ENCODE measurements at places on chromosomes 7 and 10. TPM values are rescaled to one million over a fixed set of nuclear protein-coding genes. Genes with fewer than 3 reads are reported as not detected.
A peak's percentile ranks its signal among the peaks of the same experiment; 100 is the strongest.

C10orf67 gene
- polyA plus RNA-seq: 0.14 TPM

CFAP70 gene
- polyA plus RNA-seq: 0.13 TPM

GPR15LG gene
- polyA plus RNA-seq: not detected

GRCh38 chr7:133602291-133602690, 349.4 kb downstream of the EXOC4 start:
- DNase-seq: peak; percentile 69

DNA sequence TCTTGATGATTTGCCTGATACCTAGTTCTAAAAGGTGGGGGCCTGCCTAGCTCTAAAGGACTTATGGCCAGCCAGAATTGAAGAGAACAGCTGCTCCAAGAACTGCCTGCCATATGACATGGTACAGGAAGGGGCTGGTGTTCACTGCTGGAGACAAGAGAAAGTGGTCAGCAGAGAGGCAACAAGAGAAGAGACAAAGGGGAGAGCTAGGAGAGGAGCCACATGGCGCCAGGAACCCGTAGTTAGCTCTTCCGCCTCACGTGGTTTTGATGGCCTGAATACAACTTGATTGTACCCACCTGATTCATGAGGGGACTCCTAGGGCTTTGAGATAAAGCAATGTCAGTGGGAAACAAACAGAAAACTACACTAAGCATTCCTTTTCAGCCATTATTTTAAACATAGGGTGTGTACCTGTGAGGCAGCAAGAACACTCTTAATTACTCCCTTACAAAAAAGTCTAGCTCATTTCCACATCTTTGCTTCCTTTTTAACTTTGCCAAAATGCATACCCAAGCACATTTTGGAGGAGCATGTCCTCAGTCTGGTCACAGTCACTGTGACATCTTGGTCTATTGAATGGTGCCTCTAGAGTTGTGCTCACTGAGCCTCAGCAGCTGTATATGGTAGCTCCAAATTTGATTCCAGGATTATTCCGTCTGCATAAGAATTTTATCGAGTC, 71.6 kb downstream of the CCDC71L start:
- DNase-seq: no peak

- DNase-seq: peak; percentile 63
These were observed 193.8 kb upstream of the CCDC6 start for GRCh38 chr10:60099998-60100747.

DNA sequence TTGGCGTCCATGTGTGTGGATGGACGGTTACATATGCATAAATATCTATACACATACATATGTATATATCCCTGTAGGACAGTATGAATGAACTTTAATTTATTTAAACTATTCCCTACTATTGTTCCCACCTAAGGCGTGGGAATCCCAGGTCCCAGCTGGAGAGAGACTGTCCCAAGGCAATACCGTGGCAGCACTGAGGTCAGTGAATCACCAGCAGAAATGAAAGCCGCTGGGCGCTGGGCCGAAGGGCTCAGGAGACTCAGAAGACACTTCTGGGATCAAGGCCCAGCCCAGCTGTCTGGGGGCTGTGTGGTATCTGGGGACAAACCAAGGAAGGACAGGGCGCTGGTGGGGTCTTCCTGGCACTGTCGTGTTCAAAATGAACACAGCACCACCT, 49.6 kb upstream of the MYL10 start:
- DNase-seq: peak; percentile 50

- peak; percentile 70 for DNase-seq
These were observed 31.0 kb downstream of the BET1 start for GRCh38 chr7:93973134-93973533.

- peak; percentile 23 for DNase-seq
These were observed 300.4 kb downstream of the AHR start for GRCh38 chr7:17598846-17599245.

DNA sequence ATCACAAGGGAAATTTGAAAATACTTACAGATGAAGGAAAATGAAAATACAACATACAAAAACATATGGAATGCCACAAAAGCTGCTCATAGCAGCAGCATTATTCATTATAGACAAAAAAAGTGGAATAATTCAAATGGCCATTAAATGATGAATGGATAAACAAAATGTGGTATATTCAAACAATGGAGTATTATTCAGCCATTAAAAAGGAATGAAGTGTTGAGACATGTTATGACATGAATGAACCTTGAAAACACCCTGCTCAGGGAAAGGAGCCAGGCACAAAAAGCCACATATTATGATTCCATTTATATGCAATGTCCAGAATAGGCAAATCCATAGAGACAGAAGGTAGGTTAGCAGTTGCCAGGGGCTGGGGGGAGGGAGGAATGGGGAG, 62.6 kb upstream of the SFMBT2 start:
- DNase-seq: no peak

GRCh38 chr7:14754631-14755030, 147.9 kb downstream of the DGKB start:
- DNase-seq: peak; percentile 62

GRCh38 chr10:66828957-66829356, 96.9 kb upstream of the LRRTM3 start:
- DNase-seq: peak; percentile 25

DNA sequence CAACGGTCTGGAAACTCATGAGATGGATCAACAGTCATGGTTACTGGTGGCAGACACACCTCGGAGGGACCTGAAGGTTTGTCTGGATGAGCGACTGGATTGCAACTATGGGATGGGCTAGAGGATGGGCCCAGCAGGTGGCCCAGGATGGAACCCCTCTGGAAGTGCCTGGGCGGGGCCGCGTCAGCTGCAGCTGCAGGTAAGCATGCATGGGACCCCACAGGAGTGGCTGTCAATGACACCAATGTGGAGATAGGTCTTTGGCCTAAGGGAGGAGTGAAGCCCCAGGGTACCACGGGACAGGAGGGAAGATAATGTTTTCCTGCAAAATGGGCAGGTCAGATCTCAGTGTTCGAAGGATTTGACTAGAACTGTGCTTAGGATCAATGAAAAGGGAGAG, 103.4 kb downstream of the LANCL2 start:
- no peak for DNase-seq
